ENCODE measurements at places on chromosomes 1 and 21.

DNA sequence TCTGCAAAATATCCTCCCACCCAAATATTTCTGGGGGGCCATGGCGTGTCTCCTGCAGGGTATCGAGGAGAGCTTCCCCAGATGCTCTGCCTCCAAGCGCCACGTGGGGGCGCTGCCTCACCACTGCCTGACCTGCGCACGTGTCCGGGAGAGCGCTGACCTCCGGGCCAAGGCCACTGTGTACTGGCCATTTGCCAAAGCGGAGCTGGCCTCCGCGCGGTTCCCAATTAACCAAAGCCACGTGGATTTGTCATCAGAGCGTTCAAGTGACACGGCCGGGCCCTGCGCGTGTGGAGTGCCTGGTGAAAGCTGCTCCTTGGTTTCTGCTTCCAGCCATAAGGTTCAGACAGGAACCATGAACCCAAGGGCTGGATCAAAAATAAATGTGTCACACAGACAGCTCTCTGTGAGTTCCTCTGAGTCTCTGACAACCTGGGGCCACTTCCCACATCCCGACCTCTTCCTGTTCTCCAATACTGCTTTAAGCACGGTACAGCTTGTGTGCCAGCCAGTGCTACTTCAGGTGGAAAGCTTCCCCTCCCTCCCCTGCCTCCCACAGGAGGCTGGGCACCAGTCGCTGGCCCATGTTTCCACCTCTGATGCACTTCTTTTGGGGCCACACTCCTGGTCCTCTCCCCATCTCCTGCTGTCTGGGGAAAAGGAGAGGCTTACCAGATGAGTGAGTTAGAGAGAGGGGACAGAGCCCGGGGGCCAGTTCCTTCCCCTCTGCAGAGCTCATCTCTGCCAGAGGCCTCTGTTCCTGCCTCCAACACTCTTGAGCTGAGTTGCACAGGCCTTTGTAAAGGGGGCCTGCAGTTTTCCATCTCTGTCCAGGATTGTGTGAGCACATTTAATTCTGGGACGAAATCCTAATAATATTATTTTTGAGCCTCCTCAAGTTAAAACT is 26.1 kb downstream of the ZP4 start:
- DNase-seq, result peak; percentile 18

GRCh38 chr1:110083866-110084226 is 13.4 kb upstream of the ALX3 start:
- no peak for DNase-seq

- DNase-seq, result no peak
These were observed 3.3 kb downstream of the METTL13 start for GRCh38 chr1:171784784-171785183.

DNA sequence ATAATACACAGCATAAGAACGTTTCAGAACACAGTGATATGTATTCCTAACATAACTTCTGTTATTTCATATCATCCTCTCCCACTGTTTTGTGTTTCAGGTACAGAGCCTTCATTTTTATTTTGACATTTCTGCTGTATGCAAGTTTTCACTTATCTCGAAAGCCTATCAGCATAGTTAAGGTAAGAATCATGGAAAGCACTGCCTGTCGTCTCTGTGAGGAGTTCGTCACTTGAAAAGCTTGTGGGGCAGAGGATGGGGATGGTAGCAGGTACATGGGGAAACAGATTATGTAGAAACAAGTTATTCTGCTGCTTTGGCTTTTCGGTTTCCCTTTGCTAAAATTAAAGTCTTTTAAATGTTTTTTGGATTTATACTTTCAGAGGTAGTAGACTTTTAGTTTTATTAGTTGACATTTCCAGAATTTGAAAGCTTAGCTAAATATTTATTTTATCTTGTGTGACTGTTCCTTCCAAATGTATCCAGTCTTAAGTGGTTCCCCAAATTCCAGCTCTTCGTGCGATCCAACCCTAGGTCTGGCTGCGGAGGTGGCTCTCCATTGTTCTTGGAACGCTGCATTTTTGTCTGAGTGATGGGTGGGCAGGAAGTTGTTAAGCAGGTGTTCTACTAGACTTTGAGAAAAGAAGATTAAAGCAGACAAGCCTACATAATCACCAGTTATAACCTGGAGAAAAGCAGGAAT is 12.2 kb downstream of the SLC37A1 start:
- DNase-seq, result no peak

DNA sequence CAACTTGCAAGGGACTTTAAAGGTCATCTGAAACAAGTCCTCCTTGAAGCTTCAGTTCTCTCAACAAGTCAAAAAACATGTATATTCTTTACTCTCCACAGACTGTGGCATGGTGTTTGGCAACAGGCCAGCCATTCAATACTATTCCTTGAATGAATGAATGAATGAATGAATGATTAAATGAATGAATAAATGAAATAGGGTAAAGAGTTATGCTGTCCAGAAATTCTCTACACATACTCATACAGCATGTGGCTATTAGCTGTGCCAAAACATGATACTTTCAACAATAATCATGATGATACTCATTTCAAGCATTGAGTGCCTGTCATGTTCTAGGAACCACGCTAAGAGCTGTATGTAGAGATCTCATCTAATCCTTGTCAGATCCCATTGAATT is 356.1 kb downstream of the BARHL2 start:
- DNase-seq, result no peak

DNA sequence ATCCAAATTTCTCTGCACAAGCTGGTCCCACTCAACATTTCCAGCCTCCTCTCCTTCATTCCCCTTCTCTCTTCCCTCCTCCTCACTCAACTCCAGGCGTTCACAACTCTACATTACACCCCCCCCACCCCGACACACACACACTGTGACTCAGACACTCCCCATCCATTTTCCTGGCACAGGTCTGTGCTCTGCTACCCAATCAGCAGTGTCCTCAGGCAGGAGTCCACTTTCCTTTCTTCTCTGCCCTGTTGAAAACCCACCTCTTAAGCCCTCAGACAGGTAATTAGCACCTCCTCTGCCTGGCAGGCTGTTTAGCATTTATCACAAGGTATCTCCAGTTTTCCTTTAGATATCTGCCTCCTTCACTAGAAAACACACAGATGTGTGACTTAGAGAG is 8.8 kb upstream of the LMX1A start:
- DNase-seq, result peak; percentile 2

GRCh38 chr1:209380420-209380819 is 203.1 kb upstream of the CAMK1G start:
- no peak for DNase-seq

DNA sequence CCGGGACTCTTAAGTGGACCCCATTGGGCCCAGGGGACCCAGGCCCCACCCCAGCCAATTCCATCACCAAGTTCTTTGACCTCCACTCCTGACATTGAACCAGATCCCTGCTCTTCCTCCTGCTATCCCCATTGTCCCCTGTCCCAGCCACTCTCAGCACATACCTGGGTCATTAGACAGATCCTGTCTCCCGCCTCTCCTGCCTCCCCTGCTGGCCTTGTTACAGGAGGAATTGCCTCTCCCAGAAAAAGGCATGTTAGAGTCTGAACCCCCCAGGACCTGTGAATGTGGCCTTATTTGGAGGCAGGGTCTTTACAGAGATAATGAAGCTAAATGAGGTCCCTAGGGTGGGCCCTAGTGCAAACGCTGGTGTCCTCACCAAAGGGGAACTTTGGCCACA is 301.9 kb downstream of the NPHP4 start:
- DNase-seq, result no peak

- no peak for DNase-seq
These were observed 61.8 kb upstream of the ETS2 start for GRCh38 chr21:38743772-38744529.

GRCh38 chr1:203039609-203040512 is 13.6 kb downstream of the PPFIA4 start:
- DNase-seq, result no peak

GRCh38 chr1:92495392-92496063 is 8.8 kb upstream of the GFI1 start:
- DNase-seq, result no peak

DNA sequence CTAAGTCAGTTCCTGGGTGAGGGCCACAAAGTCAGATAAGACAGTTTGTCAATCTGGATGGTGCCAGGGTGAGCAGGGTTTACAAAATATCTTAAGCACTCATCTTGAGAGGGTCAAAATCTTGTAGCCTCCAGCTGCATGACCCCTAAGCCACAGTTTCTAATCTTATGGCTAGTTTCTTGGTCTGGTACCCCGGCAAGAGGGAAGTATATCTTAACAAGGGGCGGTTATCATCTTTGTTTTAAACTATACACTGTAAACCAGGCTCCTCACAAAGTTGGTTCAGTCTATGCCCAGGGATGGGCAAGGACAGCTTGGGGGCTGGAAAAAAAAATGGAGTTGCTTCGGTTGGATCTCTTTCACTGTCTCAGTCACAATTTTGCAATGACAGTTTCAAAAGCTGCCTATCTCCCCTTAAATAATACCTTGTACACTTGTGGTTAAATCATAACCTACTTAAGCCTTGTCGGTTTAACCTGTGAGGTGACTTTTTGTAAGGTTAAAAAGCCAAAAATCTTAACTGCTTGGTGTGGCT is 7.8 kb upstream of the CD46 start:
- DNase-seq, result no peak

- no peak for DNase-seq
These were observed 19.1 kb downstream of the SLC25A33 start for GRCh38 chr1:9558271-9558945.

GRCh38 chr21:32282992-32283391 is 4.1 kb upstream of the MIS18A start:
- DNase-seq, result no peak

GRCh38 chr1:119108988-119109387 is 31.5 kb downstream of the WARS2 start:
- no peak for DNase-seq

DNA sequence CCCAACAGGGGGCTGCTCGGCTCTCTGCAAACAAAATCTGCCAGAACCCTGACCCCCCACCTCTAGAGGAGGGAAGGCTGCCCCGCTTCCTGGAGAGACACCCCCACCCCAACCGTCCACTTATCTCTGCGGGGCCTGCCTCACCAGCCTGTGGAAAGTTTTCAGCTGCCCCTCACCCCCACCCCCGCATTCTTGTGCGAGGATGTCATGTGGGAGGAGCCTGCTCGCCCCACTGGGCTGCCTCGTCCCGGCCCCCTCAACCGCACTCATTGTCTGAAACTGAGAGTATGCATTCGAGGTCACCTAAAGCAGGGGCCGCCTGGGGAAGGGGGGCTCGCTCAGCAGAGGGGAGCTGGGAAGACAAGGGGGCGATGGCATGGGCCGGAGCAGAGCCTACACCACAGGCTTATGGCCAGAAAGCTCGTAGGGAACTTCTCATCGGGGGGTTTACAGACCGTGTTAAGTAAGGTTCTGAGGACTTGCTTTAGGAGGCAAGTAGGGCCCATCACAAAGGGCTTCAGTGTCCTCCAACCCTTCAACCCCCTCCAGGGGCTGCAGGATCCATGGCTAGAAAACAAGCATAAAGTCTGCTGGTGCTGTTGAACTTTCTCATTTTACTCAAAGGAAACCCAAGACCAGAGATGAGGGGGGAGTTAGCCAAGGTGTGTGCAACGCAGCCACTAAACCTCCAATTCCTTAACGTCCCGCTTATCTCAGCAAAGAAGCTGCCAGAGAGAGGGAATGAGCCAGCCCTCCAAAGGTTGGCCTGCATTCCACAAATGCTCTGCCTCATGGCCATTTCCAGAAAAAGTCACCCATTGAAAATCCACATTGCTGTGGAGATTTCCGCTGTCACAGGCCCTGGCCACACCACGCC is 9.4 kb downstream of the EPHA2 start:
- DNase-seq, result no peak

GRCh38 chr1:10606064-10606463 is 131.3 kb downstream of the PEX14 start:
- no peak for DNase-seq

DNA sequence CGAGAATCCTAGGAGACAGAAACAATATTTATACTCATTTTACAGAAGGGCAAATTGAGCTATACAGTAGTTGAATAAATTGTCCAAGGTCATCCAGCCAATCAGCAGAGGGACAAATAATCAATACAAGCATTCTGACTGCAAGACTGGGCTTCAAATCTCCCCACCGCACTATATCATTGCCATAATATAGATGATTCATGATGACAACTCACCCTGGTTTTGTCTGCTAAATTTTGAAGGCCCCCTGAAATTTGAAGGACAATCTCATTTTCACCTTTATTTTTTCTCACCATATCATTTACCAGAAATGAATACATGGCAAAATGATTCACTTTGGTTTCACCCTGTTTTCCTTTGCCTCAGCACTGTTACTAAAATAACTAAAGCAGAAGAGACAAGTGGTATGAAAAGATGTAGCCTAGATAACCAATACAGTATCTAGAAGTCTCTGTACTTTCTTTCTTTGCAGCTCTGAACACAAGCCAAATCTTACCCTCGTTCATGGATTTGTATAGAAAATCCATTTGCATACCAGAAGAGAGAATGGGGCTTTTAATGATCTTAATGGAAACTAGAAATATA is 292.5 kb downstream of the TTLL7 start:
- no peak for DNase-seq

GRCh38 chr1:162690672-162691434 is 58.6 kb downstream of the DDR2 start:
- DNase-seq, result no peak

- no peak for DNase-seq
These were observed 79.4 kb downstream of the PAX7 start for GRCh38 chr1:18710002-18710401.

GRCh38 chr1:45969866-45970265 is 162.6 kb downstream of the PIK3R3 start:
- no peak for DNase-seq

- peak; percentile 39 for DNase-seq
These were observed 39.9 kb downstream of the PEX14 start for GRCh38 chr1:10514490-10515235.

DNA sequence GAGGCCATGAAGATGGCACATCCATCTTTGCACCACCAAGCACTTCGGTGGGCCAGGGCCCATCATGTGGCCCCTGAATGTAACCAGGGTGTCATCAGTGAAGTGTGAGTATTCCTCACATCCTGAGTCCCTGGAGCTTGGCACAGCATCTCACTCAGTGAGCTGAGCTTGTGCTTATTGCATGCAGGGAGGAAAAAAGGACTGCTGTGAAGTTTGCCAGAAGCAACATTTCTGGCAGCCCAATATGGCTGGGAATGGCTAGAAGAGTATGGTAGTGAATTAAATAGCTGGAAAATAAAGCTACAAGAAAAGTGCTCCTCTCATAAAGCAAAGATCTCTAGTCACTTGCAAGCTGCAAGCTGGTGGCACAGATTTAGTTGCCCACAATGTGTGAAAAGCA is 109.3 kb downstream of the TNFSF18 start:
- no peak for DNase-seq

GRCh38 chr1:219958875-219959417 is 30.6 kb upstream of the SLC30A10 start:
- DNase-seq, result no peak

GRCh38 chr1:61093525-61094137 is 11.3 kb downstream of the NFIA start:
- DNase-seq, result no peak
